ENCODE measurements at places on chromosomes 2 and 18.

DNA sequence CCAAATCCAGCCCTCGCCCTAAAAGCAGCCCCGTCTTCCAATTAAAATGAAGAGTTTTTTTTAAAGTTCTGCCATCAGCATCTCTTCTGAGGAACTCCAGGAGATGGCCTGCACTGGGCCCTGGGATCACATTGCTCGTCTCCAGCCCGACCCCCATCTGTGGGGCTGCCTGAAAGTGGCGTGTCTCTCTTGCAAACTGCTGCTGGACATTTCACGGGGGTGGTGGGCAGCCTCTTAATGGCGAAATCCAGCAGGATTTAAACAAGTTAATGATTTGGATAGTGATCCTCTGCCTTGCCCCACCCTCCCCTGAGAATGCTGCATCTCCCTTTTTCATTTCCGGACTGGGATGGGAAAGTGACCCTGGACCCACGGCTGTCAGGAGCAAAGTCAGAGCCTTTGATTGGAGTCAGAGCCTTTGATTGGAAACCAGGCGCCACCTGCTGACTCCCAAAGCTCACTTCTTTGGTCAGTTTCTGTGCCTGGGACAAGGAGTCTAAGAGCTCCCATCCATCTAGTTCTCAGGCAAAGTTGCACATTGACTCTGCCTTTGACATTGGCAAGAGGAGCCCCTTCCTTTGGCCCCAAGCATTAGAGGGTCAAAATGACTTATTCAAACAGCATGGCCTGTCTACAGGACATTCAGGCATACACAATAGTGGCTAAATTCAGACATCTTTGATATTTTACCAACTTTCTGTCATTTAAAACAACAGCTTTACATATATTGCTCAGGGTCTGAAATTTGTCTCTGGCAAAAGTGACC is 155.2 kb downstream of the SH3BP4 start:
- no peak for DNase-seq

DNA sequence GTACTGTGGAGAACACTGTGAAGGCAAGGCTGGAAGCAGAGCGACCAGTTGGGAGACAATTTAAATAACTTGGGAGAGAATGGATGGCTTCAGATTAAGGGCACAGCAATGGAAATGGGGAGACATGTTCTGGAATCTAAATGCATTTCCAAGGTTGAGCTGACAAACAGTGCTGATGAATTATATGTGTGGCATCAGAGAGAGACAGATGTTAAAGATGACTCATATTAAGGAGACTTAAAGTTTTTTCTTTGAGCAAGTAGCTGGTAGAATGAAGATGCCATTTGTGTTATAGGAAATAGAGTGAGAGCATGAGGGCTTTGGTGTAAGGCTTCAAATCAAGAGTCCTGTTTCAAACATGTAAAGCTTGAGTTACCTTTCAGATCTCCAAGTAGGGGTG is 441.8 kb downstream of the SETBP1 start:
- DNase-seq = no peak

DNA sequence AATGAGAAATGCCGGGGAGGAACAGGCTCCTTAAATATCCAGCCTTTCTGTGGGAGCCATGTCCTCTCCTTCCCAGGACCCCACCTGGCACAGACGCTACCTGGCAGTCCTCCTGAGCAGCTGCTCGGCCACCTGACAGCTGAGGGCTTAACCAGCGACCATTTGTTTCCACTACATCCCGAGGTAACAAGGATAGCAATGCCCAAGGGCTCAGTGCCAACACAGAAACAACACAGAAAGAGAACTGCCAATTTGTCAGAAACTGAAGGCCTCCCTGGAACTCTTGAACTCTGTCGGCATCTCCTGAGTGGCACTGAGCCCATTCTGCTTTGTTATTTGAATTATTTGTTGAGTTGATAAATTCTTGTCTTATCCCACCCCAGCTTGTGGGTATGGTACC is 122.2 kb upstream of the ARHGAP28 start:
- no peak for DNase-seq

DNA sequence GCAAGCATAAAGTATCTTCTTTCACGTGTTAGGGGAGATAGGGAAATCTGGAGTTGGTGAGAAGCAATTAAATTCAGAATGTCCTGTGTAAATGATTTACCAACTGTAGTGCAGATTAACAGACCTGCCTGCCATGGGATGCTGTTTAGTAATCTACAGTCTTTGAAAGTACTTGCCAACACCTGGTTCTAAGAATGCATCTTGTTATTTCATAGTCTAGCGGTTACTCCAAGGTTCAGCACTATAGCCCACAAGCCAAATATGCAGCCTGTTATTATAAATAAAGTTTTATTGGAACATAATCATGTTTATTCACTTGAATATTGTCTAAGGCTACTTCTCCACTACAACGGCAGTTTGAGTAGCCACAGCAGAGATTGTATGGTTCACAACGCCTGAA is 100.8 kb downstream of the OSBPL6 start:
- DNase-seq = no peak

DNA sequence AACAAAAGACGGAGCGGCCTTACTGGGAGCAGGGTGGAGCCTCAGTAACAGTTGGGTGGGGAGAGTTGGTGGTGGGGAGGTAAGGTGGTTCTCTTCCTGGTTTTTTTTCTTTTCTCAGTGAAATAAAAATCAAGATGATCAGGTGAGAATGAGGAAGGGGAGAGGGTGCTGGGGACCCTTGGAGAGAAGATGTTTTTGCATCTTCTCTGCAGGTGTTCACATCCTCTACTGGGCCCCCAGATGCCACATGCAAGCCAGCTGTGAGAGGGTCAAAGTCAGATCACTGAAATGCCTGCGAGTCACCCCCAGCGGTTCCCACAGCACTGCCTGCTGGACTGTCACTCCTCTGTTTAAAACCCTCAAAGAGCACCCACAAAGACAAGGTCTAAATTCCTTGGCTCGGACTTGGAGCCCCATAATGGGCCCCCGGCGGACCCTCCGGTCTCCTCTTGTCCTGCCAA is 69.8 kb upstream of the FHL2 start:
- DNase-seq = no peak

Data from NCI-H2171 (cell line).